ENCODE measurements at places on chromosomes 6 and 20.

GRCh38 chr20:18412221-18412901, 54.5 kb downstream of the DZANK1 start:
- DNase-seq, result no peak

- DNase-seq, result no peak
These were observed 86.1 kb upstream of the CD83 start for GRCh38 chr6:14031516-14031915.

DNA sequence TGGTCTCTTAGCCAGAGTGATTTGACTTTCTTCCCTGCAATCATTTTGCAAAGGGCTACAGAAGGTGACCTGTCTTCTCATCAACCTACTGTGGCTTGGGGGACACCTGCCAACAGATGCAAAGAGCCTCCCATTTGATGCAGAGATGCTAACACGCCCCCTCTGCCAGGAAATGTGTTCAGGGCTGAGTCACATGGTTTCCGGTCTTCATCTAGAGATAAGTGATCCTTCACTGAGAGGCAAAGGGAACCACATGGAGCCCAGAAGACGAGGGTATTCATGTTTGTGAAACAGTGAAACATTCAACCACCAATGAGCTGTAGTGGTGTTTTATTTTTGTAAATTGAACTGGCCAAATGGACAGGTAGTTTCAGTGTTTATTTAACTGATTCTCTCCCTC, 109.0 kb upstream of the RIN2 start:
- no peak for DNase-seq

GRCh38 chr6:138765896-138766655, 7.5 kb upstream of the CCDC28A start:
- DNase-seq, result no peak

GRCh38 chr6:22068561-22069305, 228.1 kb downstream of the PRL start:
- DNase-seq, result no peak

GRCh38 chr6:106608080-106608668, 21.1 kb downstream of the RTN4IP1 start:
- no peak for DNase-seq

DNA sequence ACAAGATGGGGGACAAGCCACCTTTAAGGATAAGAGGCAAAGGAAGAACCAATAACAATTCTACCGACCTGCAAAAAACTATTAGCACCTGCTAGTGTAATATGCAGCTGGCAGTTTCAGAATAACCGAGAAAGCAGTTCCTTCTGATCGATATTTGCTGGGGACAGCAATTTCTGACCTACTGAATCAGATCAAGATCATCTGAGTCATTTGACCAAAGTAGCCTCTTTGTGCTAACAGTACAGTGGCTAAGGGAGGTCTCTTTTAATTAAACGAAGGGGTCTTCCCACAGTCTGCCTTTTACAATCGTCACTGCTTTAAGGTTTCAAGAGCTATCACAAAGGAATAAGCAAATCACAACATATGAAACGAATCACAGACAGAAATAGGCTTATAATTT, 318.9 kb downstream of the BTBD9 start:
- no peak for DNase-seq

DNA sequence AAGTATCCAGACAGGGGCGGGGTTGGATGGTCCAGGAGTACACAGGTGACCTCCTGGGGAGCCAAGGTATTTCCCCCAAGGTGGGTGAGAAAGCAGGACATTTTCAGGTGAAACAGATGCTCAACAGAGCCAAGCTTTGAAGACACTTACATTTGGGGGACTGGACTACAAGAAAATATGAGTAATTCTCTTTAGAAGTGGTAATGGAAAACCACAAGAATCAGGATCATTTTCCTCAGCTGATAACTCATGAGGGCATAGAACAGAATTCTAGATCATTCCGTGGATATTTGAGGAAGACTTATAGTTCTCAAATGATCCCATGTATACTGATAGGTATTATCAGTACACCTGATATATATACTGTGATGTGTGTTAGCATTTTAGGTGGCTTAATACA, 89.9 kb downstream of the UST start:
- DNase-seq, result no peak

DNA sequence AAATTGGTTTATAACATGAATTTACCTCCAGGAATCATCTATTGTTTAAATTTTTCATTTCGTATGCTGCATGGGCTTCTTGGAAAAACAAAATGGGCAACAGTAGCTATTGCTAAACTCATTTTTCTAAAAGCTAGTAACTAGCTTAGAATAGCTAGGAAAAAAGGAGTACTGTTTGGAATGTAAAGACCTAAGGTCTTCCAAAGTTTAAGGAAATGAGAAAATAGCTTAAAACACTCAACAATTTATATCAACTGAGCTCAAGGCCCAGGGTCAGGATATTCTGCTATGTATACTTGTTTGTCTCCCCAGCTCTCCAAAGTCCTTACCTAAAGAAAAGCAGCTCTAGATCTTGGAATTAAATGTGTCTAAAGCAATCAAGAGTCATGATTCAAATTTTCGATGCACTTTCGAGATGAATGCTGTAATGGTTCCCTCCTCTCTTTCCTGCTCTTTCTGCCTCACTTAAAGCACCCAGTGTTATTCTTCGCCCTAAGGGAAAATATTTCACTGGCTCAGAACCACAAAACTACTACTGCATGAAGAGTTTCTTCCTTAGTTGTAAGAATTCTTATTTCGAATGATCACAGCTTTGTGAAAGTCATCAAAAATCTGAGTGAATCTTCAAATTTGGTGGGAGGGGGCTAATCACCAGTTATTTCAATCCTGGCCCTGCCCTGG, 41.6 kb downstream of the LYRM4 start:
- DNase-seq, result no peak

DNA sequence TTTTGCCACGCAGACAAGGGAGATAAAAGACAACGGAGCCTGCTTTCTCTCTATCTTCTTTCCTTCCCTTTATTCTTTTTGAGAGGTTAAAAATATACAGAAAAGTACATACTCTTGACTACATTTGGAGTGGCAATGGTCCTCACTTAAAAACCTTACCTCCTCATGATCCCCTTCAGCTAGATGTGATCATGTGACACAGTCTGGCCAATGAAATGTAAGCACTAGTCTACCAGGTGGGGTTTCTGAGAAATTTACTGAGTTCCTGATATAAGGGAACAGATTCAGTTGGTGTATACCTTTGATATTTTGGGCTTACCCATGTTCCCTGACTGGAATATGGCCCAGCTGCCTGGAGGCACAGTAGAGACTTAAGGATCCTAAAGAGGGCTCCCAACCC, 165.5 kb upstream of the BEND3 start:
- no peak for DNase-seq

GRCh38 chr20:12977328-12978125, 31.2 kb upstream of the SPTLC3 start:
- no peak for DNase-seq

DNA sequence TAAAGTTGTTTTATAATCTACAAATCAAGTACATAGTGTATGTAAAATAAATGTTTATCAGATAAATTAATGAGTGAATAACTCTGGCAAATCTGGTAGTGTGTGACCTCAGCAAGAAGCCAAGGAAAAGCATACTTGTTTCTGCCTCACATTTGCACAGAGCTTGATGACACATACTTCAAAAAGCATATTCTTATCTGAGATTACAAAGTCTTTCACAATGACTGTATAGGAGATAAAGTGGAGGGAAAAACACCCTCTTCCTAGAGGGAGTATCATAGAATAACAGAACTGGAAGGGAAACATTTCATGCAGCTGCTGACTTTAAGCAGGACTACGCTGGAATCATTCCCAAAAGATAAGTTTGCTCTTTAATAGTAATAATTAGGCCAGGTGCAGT, 28.1 kb upstream of the AKAP7 start:
- DNase-seq, result no peak

DNA sequence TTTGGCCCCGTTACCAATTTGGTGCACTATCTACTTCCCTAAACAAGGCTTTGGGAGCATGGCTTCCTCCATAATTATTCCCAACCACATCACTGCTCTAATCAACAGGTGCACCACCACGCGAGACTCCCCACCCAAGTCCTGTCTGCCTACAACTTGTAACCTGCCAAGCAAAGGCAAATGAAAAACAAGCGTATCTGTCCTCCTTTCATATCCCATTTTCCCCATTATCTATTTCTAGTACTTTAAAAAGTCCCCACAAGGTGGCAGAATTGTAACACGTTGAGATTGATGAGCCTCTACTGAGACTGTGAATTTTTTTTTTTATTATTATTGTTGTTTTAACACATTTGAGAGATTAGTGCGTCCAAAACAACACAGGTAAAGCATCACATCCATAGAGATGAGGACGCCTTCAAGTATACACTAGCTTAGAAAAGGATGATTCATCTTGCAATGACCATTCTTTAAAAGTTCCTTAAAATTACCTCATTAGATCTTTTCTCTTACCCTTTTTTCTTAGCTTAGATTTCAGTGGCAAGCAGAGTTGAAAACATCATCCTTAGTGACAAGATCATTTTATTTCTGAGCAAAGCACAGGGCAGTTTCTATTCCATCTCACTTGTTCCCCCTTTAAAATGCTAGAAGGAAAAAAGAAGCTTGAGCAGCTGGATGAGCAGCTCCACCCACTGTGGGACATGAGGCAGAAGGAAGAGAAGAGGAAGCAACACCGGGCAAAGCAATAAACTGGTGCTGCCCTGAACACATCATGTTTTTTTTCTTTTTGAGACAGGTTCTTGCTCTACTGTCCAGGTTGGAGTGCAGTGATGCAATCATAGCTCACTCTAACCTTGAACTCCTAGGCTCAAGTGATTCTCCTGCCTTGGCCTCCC, 210.8 kb downstream of the ARHGAP18 start:
- no peak for DNase-seq

DNA sequence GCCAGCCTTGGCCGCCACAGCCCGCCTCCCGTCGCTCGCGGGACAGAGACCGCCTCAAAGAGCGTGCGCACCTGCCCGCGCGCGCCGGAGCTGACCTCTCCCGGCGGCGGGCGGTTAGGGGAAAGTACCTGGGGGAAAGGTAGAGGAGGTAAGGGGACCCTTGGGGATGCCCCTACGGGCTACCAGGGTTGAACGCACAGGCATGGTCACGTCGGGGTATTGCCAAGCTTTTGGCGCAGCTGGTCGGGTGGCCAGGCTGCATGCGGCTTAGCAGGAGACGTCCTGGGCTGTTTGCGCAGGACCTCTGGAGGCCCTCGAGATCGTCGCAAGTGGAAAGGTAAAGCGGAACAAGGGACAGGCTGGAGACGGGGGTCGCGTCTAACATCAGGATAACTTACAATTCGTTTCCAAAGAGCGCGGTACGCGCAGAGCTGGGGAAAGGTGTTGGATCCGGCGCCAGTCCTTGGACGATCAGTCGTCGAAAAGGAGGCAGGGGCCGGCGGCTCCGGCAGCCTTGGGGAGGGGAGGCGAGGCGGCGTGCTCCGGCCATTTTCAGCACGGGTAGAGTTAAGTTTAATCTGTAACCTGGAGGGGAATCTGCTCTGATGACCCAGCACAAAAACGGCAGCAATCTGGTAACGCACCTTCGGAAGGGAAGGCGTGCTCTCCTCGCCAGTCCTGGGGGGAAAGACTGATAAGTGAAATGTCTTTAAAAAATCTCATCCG, 9.0 kb downstream of the GNAS-AS1 start:
- DNase-seq, result no peak

- DNase-seq, result no peak
These were observed 500.8 kb downstream of the ADGRB3 start for GRCh38 chr6:69135927-69136326.

DNA sequence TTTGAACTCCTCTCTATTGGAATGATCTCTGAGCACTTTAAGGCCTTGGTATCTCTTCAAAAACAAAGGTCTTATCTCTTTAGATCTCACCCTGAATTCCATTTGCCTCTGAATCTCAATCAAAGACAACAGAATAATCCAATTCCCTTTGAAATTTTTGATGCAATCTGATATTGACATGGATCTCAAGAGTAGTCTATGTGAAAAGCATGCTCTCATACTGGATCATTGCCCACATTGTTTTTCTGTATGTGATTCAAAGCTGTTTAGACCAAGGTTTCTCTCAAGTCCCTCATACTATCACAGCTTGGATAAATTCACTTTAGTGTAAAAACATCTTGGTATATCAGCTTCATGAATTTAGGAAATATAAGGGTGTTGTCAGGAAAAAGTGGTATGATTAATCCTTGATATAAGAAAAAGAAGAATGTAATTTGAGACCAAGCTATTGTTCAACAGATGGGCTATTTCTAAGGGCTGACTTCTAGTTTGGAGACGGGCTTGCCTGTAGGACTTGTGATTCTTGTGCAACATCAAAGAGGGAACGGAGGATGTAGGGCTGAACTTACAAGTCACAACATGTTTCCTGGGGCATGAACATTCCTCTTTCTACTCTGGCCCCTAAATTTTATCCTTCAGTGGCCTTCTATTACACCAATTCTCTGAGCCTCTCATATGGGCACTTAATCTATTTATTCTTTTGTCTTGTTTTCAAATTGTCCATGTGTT, 77.9 kb upstream of the CITED2 start:
- DNase-seq, result no peak

DNA sequence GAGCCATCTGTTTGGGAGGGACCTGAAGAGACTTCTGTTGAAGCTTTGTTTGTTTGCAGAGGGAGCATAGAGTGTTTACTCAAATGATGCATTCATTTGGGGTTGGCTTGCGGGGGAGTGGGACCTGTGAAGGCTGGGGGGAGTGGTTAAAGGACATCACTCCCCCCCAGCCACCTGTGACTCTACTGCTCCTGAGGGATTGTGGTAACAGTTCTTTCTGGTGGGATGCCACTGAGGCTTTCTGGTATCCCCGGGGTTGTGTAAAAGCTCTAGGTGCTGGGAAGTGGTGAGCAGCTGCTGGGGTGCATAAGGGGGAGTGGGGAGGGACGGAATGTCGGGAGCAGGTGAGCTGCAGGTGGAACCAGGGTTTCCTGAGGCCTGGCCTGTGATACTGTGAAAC, 239.2 kb upstream of the QKI start:
- DNase-seq, result no peak

DNA sequence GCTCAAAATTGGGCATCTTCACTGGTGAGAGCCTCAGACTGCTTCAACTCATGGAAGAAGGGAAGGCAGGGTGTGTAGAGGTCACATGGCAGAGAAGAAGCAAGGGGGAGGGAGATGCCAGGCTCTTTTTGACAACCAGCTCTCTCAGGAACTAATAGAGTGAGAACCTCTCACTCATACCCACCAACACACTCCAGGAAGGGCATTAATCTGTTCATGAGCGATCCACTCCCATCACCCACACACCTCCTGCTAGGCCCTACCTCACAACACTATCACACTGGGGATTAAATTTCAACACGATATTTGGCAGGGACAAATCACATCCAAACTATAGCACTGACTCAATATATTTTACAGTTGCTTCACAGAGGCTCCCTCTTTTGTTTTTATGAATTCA, 2.0 kb downstream of the MSH5 start:
- no peak for DNase-seq

GRCh38 chr6:99490608-99491007, 24.6 kb downstream of the USP45 start:
- no peak for DNase-seq

DNA sequence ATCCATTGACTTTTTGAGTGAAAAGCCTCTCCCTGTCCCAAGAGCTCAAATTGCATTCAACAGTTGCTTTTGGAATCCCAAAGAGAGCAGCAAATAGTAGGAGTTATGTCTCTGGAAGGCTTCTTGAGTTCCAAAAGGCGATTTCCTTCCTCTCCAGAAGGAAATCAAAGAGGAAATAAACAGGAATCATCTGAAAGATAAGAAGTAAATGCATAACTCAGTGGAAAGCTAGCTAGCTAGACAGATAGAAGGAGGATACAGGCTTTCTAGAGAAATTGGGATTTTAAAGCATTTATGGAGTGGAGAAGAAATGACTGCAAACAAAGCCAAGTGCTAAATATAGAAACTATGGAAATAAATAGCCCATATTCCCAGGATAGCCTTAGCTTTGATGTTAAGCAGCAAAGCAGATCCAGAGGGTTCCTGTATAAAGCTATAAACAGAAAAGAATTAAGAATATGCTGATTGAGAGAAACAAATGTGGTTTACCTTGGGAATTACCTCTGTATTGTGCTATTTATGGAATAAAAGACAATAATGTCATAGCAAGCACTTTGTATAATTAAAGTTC, 214.7 kb downstream of the PLCB1 start:
- no peak for DNase-seq

All from activated naive CD4-positive, alpha-beta T cell (primary cell).